Activated CD4-positive, alpha-beta T cell treated with anti-CD3 and anti-CD28 coated beads, Interleukin-2, amount 10 ng/mL, durations not matched to agents 24 days and 14 days (primary cell): ENCODE measurements at places on chromosomes 1 and 21. TPM values are rescaled to one million over a fixed set of nuclear protein-coding genes. Genes with fewer than 3 reads are reported as not detected.

DNA sequence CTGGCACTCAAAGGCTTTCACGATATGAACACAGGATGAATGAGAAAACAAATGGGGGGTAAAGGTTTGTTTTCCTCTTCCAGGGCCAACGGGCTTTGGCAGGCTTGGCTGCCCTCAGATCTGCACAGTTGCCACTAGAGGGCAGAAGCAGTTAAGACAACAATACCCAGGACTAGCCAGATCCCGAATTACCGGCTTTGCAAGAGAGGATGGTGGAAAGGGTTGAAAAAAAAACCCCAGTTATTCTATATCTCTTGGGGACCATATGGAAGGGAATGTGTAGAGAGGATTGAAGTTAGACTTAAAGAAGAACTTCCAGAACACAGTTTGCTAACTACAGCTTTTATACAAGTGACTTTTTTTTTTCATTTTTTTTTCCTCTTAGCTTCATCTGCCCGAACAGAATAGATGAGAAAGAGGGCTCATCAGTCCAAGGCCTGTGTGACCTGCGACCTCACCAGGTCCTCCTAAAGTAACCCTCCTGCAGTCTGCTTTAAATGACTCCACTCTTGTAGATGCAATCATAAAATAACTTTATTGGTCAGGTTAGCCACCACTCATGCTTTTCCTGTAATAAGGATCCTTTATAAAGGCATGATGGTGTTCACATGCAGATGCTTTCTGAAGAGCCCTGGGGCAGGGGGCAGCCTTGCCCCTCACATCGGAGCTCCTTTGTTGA, 10.7 kb downstream of the FMOD start:
- H3K4me3 ChIP-seq: no peak overlapping the region
- peaks cover 38% of the 10 kb centered on the region for H3K27me3 ChIP-seq
- H3K4me1 ChIP-seq: peaks cover 24% of the 10 kb centered on the region
- peak; percentile 89 for DNase-seq

Gene DNALI1
- total RNA-seq: not detected in 2 replicates

GRCh38 chr1:61315011-61315410, 232.7 kb downstream of the NFIA start:
- H3K27me3 ChIP-seq: peaks cover 9% of the 10 kb centered on the region
- no peak for DNase-seq
- H3K27ac ChIP-seq: no peak overlapping the region

Gene HPDL
- total RNA-seq: 39.6 and 39.8 TPM in 2 replicates

DNA sequence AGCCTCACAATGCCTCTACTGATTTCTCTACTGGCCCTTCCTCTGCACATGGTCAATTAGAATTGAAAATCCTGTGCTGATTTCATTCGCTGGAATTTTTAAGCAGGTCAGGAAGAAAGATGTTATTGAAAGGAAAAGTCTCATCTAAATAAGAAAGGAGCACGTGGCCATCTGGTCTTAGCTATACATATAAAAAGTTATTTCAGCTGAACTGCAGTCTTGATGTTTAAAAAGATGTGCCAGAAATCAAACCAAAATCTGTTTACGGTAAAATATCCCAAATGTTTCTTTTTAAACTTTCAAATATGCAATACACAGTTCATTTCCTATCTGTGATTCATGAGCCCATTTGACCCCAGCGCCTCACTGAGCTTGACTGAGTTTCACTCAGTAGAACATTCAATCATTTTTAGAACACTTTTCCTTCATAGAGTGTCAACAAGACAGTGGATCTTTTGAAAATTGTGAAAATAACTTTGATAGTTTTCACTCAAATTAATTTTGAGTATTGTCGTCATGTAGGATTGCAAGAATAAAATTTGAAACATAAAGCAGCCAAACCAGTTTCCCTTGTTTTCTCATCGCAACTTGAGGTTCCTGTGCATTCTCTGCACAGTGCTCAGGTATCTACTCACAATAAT, 293.6 kb downstream of the PTPRC start:
- no peaks in the 10 kb centered on the region for H3K27me3 ChIP-seq
- H3K27ac ChIP-seq: peak overlapping the region; percentile 86
- no peak for DNase-seq
- peaks cover 28% of the 10 kb centered on the region for H3K4me1 ChIP-seq
- H3K4me3 ChIP-seq: peak overlapping the region; percentile 87

DNA sequence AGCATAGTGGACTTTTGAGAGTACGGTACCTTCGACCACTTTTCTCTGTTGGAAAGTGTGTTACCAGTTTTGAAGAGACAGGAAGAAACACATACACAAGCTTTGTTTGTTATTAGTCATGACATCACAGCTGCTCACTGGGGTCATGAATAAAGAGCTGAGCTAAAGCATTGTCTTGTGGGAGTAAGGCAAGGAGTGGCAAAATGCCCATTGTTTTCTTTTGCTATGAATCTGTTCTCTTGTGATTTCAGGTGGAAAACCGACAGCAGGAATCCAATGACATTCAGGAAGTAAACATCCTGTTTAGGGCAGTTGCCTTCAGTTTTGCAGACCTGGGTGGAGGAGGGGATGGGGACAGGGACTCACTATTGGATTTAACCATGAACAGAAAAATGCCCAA, 66.2 kb downstream of the RGL1 start:
- no peaks in the 10 kb centered on the region for H3K27me3 ChIP-seq
- no peak for DNase-seq
- H3K27ac ChIP-seq: no peak overlapping the region
- no peak overlapping the region for H3K4me3 ChIP-seq
- H3K4me1 ChIP-seq: peaks cover 11% of the 10 kb centered on the region

DNA sequence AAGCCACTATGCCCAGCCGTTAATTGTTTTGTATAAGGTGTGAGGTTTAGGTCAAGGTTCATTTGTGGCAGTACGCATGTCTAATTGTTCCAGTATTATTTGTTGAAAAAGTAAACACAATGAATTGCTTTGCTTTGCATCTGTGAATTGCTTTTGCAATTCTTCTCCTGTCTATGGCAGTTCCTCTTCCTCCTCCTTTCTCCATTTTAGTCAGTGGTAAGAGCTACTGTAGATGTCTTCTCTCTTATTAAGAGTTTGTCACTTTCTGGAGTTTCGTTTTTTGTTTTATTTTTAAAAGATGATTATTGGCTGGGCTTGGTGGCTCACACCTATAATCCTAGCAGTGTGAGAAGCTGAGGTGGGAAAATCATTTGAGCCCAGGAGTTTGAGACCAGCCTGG, 29.2 kb downstream of the C1orf185 start:
- no peak overlapping the region for H3K4me3 ChIP-seq
- H3K27ac ChIP-seq: no peak overlapping the region
- no peak for DNase-seq
- no peaks in the 10 kb centered on the region for H3K4me1 ChIP-seq

DNA sequence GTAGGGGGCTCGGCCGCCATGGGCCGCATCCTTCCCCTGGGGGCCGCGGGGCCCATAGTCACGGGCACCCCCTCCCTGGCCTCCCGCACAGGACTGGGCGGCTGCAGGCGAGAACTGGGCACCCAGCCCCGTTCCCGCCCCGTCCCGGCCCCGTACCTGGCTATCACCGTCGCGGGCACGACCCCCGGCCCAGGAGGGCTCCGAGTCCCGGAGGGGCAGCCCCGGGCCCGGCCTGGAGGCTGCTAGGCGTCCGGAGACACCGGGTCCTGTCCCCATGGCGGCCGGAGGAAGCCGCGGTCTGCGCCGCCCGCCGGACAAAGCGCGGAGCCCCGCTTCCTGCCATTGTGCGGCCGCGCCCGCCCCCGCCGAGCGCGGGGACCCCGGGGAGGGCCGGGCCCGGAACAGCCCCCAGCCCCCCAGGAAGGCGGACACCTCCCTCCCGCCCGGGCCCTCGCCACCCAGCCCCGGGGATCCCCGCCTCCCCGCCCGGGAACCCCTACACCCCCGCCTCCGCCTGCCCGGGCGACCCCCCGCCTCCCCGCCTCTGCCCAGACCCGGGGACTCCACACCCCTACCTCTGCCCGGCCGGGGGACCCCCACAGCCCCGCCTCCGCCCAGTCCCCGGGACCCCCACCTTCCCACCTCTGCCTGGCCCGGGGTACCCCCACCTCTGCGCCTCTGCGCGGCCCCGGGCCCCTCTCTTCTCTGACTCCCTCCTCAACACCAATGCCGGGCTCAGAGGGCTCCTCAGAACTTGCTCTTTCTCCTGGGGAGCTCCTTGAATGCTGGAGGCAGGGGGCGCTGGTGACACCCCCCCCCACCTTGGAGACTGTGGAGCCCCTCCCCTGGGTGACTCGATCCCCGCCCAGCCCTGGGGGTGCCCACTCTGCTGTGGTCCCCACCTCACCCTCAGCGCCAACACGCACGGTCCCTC, 6.0 kb downstream of the PLEKHG5 start:
- no peak for DNase-seq
- no peak overlapping the region for H3K27ac ChIP-seq
- H3K27me3 ChIP-seq: peaks cover 35% of the 10 kb centered on the region
- H3K4me3 ChIP-seq: no peak overlapping the region
- H3K36me3 ChIP-seq: no peaks in the 10 kb centered on the region

DNA sequence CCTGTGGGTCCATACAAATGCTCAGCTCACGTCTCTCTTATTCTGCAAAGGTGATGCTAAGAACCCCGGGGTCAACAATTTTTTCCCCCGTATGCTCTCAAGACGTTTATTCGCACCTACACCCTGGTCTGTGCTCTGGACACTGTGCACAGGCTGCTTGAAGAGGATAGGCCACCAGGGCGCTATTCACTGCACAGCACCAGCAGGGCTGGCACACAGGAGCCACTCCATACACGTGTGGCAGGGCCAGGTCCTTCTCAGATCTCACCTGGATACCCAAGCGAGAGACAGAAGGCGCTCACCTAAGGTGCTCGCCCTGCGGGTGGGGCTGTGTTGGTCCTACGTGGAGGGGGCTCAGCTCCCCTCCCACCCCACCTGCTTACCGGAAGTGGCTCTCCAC, 16.7 kb downstream of the TMEM63A start:
- H3K27ac ChIP-seq: no peak overlapping the region
- DNase-seq: no peak
- H3K4me1 ChIP-seq: peaks cover 31% of the 10 kb centered on the region

DNA sequence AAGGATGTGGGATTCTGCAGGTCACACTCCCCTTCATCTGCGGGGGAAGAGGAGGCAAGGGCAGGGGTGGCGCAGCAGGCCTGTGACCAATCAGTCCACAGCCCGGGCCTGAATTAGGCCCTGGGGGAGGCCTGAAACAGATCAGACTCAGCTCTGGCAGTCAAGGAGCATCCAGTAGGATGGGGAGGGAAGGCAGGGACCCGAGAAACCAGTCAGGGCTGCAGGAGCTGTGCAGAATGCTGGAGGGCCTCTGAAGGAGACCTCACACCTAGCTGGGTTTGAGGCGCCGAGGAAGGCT, 12.7 kb downstream of the TNNT2 start:
- DNase-seq: no peak
- H3K4me1 ChIP-seq: no peaks in the 10 kb centered on the region
- no peak overlapping the region for H3K4me3 ChIP-seq
- no peaks in the 10 kb centered on the region for H3K36me3 ChIP-seq

GRCh38 chr21:31887391-31887841, 14.6 kb downstream of the HUNK start:
- peaks cover 1% of the 10 kb centered on the region for H3K27me3 ChIP-seq
- no peak overlapping the region for H3K4me3 ChIP-seq
- DNase-seq: no peak
- no peaks in the 10 kb centered on the region for H3K4me1 ChIP-seq
- no peaks in the 10 kb centered on the region for H3K36me3 ChIP-seq
- no peak overlapping the region for H3K27ac ChIP-seq
